ENCODE measurements at places on chromosomes 16 and 17.

GRCh38 chr17:57068222-57068658 is 16.8 kb upstream of the AKAP1 start:
- DNase-seq: no peak

- DNase-seq: no peak
Measured at GRCh38 chr17:33435721-33436301, 142.7 kb upstream of the ASIC2 start.

DNA sequence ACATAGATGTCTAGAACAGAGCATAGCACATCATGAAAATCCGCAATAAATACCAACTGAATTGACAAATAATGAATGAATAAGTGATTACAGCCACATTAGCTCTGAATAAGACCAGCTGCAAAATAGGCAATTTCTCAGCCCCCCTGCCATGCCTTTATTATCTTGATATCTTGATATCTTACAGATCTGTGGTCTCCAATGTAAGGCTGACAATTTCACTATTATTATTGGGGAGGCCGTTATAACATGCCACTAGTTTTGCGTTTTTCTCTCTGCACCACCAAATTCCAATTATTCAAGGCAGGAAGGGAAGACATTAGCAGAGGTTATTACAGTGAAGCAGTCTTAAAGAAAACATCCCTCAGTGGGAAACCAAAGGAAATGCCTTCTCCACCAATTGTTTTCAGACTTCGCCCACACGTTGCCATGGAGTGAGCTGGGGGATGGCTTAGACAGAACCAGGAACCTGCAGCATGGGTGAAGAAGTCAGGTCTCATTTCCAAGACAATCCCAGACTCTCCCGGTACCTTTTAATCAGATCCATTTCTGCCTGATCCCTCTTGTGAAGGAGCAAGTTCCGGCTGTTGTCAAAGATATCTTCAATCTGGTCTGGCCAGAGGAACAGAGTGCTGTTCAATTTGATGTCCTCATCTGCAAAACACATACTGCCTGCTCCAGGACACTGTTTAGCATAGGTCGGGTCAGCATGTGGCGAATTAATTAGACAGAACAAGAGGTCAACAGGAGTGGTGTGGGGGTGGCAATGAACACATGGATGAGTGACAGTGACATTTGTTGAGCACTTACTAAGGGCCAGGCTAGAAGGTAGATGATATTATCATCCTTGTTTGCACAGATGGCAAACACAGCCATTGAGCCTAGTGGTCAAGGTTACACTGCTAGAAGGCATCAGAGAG is 46.4 kb downstream of the DNAH3 start:
- DNase-seq: no peak

DNA sequence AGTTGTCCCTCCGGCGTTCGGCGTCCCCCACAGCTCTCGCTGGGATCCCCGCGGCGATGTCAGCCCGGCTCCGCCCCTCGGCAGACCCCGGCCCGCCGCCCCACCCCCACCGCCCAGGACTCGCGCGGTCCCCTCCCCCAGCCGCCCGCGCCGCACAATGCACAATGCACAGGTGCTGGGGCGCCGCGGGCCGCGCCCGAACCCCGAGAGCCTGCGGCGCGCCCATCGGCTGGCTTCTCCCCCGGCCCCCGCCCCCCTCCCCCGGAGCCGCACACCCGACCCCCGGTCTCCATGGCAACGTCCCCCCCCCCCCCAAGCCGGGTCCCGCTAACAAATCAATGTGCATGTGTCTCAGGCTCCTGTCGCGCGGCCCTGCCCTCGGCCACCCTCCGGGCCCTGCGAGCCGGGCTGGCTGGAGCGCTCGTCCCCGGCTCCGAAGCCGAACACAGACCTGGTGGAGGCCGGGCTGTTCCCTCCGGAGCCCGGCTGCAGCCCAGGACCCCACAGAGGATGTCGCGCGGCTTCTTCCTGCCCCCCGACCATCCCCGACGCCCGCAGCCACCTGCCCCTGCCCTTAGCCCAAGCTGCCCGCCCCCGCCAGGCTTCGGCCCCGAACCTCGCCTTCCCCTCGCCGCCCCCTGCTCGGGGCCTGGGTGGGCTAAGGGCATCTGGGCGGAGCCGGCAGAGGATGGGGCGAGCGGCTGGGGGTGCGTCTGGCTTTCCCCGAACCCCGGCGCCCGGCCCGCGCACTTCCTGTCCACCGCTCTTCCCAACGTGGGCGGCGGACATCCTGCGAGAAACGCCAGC is 818 bp upstream of the CBX8 start:
- DNase-seq: no peak

GRCh38 chr16:73092236-73092781 is 44.4 kb upstream of the ZFHX3 start:
- no peak for DNase-seq

DNA sequence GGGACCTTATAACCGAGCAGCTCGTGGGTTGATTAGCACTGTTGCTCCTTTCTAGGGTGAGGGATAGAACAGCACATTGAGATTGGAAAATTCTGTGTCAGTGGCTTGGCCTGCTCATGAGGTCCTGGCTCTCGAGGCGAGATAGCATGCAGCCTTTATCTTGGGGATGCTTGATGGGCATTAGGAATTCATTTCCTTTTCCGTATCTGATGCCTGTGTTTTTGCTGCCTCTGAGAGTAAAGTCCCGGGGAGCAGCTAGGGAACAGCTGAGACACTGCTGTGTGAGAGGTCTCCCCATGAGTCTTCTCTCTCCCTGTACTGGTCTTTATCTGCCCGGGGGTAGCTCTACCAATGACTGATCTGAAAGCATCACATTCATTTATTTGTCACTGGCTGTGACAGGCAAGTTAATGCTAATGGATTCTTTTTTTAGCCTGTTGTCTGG is 14.5 kb downstream of the MSI2 start:
- DNase-seq: no peak

DNA sequence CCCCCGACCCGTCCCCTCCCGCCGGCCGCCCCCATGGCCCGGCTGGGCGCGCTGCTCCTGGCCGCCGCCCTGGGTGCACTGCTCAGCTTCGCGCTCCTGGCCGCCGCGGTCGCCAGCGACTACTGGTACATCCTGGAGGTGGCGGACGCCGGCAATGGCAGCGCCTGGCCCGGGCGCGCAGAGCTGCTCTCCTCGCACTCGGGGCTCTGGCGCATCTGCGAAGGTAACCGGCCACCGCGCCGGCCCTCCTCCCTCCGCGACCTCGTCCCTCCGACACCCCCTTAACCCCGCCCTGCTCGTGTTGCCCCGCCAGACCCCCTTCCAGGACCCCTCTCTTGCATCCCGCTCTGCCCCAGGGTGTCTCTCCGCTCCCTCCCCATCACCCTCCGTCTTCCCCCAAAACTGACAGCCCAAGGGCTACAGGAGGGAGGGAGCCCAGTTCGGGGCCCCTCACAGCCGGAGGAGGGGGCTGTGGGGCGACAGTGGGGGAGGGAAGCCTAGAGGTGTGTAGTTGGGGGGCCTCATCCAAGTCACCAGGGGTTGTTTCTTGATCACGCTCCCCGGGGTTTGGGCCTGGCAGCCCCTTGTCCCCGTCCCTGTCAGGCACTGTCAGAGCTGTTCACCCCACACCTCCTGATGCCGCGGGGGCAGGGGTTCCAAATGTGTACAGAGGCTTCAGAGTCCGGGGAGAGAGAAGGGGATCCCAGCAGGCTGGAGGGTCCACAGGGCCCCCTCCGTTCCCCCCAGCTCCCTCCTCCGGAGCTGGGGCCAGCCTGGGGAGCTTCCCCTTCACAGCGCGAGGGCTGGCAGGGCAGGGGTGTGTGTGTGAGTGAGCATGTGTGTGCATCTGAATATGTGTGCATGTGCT is 794 bp downstream of the TMEM235 start:
- no peak for DNase-seq

- no peak for DNase-seq
Measured at GRCh38 chr17:46158323-46159296, 34.6 kb downstream of the KANSL1 start.

DNA sequence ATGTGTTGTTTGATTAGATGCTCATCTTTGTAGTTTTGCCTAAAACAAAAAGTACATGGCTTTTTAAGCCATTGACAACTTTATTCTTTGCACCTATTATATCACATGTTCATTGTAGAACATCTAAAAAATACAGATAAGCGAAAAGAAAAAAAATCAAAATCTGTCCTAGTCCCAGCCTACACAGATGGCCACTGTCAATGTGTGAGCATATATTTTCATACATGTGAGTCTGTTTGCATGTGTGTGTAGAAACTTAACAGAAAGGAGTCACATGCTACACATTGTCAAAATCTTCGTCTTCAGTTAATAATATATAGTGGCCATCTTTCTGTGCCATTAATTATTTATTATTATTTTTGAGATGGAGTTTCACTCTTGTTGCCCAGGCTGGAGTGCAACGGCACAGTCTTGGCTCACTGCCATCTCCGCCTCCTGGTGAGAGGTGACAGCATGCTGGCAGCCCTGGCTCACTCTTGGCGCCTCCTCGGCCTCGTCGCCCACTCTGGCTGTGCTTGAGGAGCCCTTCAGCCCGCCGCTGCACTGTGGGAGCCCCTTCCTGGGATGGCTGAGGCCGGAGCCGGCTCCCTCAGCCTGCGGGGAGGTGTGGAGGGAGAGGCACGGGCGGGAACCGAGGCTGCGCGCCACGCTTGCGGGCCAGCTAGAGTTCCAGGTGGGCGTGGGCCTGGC is 68.5 kb upstream of the AMZ2 start:
- no peak for DNase-seq

GRCh38 chr16:75420987-75421819 is 12.1 kb downstream of the CFDP1 start:
- DNase-seq: no peak

GRCh38 chr16:78895681-78896080 is 704.9 kb downstream of the MAF start:
- DNase-seq: no peak

DNA sequence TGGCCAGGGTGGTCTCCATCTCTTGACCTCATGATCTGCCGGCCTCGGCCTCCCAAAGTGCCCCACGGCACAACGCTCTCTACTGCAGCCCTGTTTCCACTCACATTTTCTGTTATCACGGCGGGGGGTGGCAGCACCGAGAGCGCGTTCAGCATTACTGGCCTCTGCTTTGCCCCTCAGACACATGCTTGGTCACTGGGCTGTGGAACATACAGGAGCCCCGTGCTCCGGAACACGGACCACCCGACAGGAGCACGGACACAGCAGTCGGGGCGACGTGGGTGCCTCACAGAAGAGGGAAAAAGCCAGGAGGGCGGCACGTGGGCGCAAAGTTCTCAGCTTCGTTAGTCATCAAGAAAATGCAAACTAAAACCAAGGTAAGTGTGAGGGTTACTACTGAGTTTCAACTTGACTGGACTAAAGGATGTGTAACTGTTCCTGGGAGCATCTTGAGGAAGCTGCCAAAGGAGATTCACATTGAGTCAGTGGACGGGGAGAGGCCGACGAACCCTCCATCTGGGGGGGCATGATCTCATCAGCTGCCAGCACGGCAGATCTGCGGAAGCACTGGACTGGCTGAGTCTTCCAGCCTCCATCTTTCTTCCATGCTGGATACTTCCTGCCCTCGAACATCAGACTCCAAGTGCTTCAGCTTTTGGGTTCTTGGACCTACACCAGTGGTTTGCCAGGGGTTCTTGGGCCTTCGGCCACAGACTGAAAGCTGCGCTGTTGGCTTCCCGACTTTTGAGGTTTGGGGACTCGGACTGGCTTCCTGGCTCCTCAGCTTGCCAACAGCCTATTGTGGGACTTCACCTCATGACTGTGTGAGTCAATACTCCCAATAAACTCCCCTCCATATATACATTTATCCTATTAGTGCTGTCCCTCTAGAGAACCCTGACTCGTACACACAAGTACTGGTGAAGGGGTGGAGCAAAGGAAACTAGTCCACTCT is 106.8 kb downstream of the ZNF778 start:
- DNase-seq: no peak

DNA sequence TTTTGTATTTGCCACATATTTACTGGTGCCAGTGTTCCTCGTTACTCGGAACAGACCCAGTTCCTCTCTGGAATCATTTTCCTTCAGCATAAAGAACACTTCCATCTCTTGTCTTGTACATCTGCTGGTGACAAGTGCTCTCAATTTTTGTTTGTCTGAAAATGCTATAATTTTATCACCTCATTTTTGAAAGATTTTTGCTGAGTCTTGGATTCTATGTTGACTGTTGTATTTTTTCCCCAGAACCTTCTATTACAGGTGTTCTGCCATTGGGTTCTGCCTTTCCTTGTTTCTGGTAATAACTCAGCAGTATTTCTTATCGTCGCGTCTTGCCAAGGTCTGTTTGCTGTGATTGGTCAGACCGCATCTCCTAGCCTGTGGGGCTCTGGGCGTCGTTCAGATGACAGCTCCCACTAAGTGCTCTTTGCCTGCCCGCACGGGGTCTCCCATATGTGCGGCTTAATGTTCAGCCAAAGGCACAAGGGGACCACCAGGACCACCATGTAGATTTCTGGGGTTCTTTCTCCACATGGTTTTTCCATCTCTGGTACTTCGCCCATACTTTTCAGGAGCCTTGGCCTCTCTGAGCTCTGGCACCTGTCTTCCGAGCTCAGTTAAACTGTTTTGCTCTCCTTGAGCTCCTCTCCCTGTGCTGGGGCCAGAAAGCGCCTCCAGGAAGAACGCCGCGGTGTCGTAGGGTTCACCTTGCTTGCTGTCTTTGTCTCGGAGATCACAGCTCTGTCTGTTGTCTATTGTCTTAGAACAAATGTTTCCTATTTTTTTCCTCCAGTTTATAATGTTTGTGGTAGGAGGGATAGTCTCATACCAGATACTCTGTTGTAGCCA is 80.0 kb downstream of the METRNL start:
- DNase-seq: no peak

- DNase-seq: no peak
Measured at GRCh38 chr16:23712976-23713375, at the start of gene ERN2. Gene ERN2, minus strand, starts transcription at chr16:23713222. Its CDS starts 35 bp downstream, at chr16:23713187.

DNA sequence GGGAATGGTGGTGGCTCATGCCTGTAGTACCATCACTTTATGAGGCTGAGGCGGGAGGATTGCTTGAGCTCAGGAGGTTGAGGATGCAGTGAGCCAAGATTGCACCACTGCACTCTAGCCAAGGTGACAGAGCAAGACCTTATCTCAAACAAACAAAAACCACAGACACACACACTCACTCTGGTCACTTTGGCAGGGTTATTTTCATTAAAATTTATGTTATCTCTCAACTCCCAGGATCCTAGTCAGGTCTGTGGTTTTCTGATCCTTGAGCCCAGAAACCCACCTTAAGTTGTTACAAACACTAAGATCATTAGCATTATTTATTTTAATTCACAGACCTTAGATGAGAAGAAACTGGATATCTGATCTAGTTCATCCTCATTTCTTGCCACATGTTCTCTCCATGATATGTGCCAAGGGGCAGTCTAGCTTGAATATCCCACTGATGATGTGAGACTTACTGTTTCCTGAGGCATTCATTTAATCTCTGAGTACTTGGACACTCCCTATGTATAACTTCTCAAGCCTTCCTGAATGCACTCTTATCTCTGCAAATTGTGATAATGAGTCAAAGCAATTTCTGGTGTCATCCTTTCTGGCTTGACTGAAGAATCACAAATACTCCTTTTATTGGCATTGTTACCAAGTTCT is 9.6 kb downstream of the ABHD15 start:
- DNase-seq: no peak

GRCh38 chr17:17890773-17891759 is 54.3 kb upstream of the SREBF1 start:
- no peak for DNase-seq

Data from activated naive CD8-positive, alpha-beta T cell treated with anti-CD3 and anti-CD28 coated beads, Interleukin-2, amount 50 U/mL, for 16 hours (primary cell).